ENCODE measurements at places on chromosomes 16 and 17.
A peak's percentile ranks its signal among the peaks of the same experiment; 100 is the strongest.

GRCh38 chr17:17760350-17760749 lies 76.4 kb downstream of the SREBF1 start:
- no peak for DNase-seq

DNA sequence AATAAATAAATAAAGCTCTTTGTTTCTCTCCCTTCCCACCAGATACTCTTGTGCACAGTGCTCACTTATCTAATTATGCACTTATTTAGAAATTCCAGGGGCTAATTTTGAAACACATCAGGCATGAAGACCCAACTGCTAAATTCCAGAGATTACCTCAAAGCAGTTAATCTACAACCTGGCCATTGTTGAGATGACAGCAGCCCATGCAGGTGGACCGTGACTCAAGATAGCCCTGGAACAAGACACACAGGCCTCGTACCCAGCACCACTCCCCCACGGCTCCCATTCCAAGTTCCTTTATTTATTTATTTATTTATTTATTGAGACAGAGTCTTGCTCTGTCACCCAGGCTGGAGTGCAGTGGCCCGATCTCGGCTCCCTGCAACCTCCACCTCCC lies 60.1 kb upstream of the NPEPPS start:
- no peak for DNase-seq

DNA sequence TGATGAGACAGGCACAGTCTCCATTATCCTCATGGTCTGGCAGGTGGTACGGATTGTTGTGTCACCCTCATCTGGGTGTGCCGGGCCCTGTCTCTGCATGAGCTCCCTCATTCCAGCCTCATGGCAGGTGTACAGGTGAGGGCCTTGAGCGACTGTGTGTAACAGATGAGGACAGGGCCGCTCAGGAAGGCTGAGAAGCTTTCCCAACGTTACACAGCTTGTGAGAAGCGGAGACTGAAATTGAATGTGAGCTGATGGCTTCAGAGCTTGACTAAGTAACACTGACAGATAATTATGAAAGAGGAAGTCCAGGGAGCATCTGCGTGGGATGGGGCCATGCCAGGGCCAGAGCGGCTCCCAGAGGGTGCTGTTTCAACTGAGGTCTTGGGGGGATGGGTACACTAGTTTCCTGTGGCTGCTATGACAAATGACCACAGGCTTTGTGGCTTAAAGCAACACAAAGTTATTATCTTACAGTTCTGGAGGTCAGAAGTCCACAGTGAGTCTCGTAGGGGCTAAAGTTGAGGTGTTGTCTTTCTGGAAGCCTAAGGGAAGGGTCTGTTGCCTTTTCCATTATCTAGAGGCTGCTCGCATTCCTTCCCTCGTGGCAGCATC lies 36.7 kb downstream of the CMIP start:
- no peak for DNase-seq

DNA sequence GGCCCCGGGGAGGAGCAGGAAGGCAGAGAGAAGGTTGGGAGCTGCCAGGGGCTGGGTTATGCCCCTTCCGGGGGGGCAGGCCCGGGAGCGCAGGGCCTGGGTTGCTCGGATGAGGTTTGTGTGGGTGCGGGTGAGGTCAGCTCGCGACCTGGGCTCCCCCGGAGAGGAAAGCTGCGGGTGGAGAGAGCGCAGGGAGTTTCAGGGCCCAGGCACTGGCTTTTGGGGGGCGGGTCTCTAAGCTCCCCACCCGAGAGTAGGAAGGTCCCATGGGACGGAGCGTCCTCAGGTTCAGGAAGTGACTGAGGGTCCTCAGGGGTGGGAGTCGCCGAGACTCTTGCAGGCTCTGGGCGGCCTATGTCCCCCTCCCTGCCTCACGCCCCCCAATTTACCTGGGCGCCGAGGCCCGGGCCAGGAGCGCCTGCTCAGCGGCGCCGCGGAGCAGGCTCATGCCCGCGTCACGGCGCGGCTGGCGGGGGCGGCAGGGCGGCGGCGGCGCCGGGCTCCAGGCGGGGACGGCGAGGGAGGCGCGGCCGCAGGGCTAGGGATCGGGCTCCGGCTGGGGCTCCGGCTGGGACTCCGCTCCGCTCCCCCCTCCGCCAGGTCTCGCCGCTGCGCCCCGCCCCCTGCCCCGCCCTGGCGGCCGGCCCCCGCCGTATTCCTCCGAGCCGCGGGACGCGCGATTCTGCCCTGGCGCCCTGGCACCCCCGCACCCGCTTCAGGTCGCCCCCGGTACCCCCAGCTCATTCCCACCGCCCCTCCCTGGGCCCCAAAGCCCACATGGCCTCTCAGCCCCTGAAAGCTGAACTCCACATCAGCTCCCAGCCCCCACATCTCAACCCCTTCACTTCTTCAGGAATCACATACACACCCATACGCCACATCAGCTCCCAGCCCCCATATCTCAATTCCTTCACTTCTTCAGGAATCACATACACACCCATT lies at the start of gene DOK4:
DOK4 (minus strand) TSS at position 578 of the 942 bp plus-strand sequence. CDS start 6,986 bp downstream, outside the sequence.
- peak; percentile 94 for DNase-seq

GRCh38 chr17:3928406-3928805 lies 12.1 kb upstream of the P2RX1 start:
- DNase-seq = no peak

- DNase-seq = no peak
Measured at GRCh38 chr16:915546-915945, 55.2 kb downstream of the LMF1 start.

GRCh38 chr16:76976756-76977155 lies 214.2 kb upstream of the MON1B start:
- no peak for DNase-seq

DNA sequence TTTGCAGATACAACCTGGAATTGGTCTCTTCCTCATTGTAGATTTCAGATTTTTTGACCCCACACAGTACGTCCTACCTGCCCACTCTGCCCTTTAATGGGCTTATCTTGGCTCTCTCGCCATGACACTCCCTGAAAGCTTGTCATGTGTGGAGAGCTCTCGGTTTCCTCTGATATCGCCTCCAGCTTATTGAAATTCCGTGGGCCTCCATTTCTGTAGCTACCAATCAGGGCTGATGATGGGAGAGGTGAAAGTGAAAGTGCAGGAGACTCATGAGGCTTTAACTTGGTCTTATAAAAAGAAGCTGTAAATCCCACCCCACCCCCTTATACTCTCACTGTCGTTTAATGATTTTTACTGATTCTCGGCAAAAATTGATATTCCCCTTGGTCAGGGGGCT lies 17.7 kb downstream of the HOXB1 start:
- DNase-seq = no peak

- DNase-seq = no peak
Measured at GRCh38 chr16:89864527-89864820, 8.9 kb upstream of the TCF25 start.

DNA sequence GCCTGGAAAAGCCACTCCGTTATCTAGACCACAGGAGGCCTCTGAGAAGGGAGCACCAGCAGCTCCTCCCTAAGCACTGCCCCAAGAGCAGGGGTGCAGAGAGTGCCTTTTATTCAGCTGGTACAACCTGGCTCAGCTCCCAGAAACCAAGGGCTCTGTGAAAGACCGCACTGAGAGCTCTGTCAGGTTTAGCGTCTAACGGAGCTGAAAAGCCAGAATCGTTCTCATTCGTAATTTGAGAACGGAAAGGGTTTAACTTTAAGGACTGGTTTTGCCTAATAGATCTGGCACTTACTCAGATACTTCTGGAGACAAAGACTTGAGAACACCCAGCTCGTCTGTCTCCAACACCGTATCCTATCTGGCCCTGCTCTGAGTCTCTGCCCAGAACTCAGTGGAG lies 13.5 kb downstream of the MPG start:
- no peak for DNase-seq

DNA sequence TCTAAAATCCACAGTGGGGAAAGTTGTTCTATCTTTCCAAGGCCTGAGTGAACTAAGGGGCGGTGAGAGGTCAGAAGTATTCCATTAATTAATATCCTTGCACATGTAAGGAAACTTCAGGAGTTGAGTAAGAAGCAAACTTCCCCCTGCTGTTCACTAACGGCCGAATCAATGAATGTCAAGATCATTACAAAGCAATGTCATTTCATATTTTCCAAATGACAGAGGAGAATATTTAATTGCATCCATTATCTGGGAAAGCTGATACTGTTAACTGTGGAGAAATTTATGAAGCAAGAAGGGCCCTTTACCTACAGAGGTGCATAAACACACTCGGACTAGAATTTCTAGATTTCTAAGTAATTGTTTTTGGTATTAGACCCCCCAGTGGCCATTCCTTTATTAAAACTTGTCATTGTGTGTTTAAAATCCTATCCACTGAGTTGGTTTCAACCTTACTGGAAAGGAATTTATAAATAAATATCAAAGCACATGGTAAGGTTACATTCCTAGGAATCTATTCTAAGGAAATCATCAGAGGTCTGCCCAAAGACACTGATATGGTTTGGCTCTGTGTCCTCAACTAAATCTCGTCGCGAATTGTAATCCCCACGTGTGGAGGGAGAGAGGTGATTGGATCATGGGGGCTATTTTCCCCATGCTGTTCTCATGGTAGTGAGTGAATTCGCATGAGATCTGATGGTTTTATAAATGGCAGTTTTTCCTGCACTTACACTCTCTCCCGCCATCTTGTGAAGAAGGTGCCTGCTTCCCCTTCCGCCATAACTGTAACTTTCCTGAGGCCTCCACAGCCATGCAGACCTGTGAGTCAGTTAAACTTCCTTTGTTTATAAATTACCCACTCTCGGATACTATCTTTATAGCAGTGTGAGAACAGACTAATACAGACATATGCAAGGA lies 20.4 kb upstream of the SMURF2 start:
- no peak for DNase-seq

DNA sequence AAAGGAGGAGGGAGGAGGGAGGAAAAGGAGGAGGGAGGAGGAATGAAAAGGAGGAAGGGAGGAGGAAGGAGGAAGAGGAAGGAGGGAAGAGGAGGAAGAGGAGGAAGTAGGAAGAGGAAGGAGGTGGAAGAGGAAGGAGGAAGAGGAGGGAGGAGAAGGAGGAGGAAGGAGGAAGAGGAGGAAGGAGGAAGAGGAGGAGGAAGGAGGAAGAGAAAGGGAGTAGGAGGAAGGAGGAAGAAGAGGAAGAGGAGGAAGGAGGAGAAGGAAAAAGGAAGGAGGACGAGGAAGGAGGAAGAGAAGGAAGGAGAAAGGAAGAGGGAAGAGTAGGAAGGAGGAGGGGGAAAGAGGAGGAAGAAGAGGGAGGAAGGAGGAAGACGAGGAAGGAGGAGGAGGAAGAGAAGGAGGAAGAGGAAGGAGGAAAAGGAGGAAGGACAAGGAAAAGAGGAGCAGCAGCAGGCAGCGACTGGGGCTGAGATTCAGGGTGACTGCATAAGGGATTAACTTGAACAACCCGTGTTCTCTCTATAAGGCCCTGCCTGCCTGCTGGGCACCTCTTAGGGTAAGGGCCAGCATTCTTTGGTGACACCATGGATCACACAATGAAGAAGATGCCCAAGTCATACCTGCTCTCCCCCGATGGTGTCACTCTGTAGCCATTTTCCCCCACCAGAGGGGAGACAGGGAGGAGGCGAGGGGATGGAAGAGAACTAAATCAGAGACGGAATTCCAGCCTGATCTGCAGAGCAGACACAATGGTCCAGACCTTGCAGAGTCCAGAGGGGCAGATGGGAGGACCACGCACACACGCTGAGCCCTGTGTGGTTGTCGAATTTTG lies 1.4 kb upstream of the IL34 start:
- DNase-seq = no peak

GRCh38 chr16:84434800-84435199 lies 66.5 kb downstream of the ATP2C2 start:
- no peak for DNase-seq

DNA sequence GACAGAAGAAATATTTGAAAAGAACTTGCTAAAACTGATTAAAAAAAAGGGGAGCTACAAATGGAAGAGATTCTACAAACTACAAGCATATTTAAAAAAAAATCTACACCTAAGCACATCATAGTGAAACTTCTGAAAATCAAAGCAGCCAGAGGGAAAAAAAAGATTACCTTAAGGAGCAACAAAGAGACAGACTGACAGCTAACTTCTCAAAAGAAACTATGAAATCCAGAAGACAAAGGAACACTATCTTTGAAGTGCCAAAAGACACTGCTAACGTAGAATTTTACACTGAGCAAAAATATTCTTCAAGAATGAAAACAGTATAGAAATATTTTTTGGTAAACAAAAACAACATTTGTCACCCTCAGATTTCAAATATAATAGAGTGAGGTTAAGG lies 151.2 kb downstream of the MYO1D start:
- DNase-seq = no peak

DNA sequence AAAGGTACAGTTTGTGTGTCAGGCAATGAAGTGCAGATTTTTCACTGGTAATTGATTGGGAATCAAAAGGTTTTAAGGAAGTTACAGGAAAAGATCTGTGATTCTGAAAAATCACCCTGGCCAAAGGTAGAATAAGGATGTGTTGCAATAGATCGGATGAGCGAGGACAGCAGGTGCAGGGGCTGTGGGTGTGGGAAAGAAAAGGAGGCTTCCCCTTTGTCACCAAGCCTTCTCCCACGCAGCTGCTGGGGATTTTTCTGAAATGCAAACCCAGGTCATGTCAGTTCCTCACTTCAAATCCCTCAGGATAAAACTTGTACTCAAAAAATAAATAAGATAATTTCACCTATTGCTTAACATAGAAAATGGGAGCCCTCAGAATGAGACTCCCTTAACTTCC lies 47.9 kb upstream of the ARHGAP17 start:
- no peak for DNase-seq

GRCh38 chr17:1565877-1566276 lies 3.3 kb upstream of the PITPNA start:
- DNase-seq = no peak

DNA sequence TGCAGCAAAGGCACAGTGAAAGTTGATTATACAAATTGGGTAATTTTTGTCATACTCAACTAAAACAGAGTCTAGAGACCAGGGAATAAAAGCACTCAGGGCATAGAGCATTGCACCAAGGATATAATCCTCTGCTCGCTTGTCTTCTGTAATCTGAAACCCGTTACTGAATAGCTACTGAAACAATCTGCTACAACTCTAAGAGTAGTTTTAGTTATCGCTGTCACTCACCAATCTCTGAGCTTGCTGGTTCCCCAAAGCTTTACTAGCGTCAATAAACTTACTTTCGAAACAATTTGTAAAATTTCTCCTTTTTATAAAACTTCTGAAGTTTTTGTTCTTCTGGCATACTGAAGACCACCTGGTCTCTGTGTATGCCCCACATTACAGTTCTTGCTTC lies 22.9 kb upstream of the SLC35G3 start:
- no peak for DNase-seq

DNA sequence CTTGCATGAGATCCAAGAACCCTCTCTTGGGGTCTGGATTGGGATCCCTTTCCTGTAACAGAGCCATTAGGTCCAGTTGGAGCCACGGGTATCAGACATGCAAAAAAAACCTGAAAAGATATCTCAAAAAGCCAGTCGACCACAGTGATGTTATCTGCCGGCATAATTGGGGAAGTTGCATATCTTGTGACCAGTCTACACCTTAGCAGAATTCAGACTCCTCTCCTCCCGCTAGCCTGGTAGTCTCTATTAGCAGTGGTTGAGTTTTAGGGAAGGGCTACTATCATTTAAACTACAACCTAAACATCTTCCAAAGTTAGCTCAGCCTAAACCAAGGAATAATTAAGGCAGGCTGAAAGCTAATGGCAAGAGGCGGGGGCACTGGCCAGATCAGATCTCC lies 16.2 kb upstream of the PSMD7 start:
- no peak for DNase-seq
